GM23248 (cell line): ENCODE measurements at places on chromosomes 4 and X.

DNA sequence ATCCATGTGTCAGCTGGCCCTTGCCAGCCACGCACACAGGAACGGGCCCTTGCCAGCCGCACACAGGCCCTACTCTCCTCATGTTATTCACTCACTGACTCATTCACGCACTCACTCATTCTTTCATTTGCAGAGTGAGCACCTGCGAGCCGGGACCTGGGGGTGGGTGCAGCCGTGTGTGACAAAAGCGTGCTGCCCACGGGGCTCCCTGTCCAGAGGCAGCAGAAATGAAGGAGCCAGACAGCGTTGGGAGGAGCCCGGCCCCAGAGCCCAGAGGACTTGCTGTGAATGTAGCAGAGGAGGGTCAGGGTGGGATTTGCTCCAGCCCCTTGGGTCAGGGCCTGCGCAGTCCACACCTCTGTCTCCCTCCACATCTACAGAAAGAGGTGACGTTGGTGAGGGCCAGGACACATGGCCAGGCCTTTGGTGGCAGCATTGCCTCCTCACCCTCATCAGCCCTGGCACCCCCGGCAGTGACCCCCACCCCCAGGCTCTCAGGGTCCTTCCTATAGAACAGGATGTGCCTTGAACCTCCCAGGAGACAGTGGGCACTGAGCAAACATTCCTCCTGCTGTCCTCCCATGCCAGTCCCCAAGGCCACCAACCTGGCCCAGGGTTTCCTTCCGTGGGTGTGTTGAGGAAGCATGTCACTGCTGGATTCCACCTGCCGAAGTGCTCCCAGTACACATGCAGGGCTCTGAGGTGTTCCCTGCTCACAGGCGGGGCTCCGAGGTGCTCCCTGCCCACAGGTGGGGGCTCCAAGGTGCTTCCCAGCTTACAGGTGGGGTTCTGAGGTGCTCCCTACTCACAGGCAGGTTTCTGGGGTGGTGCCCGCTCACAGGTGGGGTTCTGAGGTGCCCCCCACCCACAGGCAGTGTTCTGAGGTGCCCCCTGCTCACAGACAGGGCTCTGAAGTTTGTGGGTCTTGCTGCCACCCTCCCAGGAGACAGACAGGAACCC lies 105.7 kb downstream of the HMX1 start:
- no peak for DNase-seq

DNA sequence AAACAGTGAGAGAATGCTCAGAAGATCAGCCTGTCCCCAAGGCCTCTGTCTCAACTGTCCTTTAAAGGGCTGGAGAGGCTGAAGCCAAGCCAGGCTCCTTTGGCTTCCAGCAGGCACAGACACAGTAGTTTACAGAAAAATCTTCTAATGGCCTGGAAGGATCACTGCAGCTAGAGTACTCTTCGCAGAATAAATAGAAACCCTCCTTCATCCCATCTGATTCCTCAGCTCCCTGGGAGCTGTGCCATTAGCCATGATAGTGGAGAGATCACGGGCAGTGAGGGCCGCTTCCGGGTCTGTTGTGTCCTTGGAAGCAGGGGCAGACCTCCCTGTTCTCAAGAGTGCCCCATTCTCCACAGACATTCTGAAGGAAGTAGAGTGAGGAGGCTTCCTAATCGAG lies 63.1 kb downstream of the CCNI start:
- DNase-seq = no peak

GRCh38 chr4:164779811-164780216 lies 25.9 kb downstream of the SMIM31 start:
- peak; percentile 80 for DNase-seq

DNA sequence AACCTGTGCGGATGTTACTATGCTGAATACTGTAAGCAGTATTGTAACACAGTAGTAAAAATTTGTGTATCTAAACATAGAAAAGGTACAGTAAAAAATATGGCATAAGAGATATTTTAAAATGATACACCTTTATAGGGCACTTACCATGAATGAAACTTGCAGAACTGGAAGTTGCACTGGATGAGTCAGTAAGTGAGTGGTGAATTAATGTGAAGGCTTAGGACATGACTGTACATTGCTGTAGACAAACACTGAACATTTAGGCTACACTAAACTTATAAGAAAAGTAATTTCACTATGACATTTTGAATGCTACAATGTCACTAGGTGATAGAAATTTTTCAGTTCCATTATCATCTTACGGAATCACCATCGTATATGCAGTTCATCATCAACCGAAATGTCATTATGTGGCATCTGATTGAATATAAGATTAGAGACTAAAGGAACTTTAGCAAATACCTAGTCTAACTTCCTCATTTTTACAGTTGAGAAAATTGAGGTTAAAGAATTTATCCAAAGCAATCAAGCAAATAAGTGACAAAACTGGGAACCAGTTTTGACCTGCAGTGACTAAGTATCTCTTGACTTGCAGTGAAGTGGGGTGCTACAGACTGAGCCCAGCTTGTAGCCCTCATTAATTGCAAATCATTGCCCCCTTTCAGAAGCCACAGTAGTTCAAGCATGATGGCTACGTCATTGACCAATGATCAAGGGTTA lies 55.3 kb downstream of the EGF start:
- peak; percentile 74 for DNase-seq

- no peak for DNase-seq
Observed at GRCh38 chr4:120293341-120293740, 226.7 kb upstream of the MAD2L1 start.

GRCh38 chrX:116232833-116233232 lies 62.3 kb downstream of the AGTR2 start:
- peak; percentile 83 for DNase-seq

GRCh38 chr4:140926672-140927071 lies 170.5 kb upstream of the TBC1D9 start:
- DNase-seq = peak; percentile 70

DNA sequence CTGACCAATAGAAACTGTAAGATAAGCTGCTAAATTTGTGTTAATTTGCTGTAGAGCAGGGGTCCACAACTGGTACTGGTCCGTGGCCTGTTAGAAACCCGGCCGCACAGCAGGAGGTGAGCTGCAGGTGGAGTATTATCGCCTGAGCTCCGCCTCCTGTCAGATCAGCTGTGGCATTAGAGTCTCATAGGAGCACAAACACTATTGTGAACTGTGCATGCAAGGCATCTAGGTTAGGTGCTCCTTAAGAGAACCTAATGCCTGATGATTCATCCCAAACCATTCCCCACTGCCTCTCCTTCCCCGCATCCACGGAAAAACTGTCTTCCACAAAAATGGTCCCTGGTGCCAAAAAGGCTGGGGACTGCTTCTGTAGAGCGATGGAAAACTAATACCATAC lies 19.7 kb downstream of the FBXW7 start:
- DNase-seq = peak; percentile 33

GRCh38 chr4:153513596-153513995 lies 47.4 kb downstream of the TMEM131L start:
- DNase-seq = peak; percentile 76

- DNase-seq = no peak
Observed at GRCh38 chr4:183038436-183038835, 60.6 kb upstream of the WWC2 start.

DNA sequence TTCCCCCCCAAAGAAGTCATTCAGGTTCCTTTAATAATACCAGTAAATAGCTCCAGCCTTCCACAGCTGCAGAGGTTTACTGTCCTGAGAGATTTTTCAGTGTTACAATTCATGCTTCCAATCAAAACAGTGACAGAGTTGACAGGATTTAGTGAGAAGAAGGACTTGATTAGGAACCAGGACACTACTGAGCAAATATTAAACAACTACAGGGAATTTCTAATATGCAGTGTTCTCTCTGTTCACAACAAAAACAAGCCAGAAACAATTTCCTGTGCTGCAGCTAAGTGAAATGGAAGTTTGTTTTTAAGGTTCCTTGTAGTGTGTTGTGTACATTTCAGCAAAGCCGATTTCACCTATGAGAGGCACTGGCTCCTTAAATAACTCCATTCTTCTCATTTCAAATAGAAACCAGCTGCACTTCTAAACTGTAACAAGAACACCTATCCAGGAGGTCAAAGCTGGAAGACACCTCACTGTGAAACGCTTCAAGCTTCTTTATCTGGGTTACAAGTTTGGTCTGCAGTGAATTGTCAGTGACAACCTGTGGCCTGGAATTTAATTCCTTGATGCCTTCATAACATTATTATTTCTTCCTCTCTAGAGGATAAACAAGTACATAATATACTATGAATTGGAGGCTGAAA lies 149.3 kb downstream of the RASL11B start:
- DNase-seq = no peak

- peak; percentile 50 for DNase-seq
Observed at GRCh38 chrX:41722816-41723618, 964 bp upstream of the GPR82 start.

- DNase-seq = peak; percentile 66
Observed at GRCh38 chr4:76601791-76602190, 166.8 kb downstream of the SHROOM3 start.

GRCh38 chrX:9611436-9612145 lies 146.7 kb downstream of the TBL1X start:
- DNase-seq = peak; percentile 5

GRCh38 chr4:25531272-25531671 lies 124.4 kb upstream of the SLC34A2 start:
- peak; percentile 8 for DNase-seq

GRCh38 chr4:3834663-3835521 lies 68.7 kb downstream of the ADRA2C start:
- no peak for DNase-seq

GRCh38 chr4:139282065-139282720 lies 2.2 kb upstream of the MGARP start:
- peak; percentile 55 for DNase-seq

- DNase-seq = no peak
Observed at GRCh38 chr4:26310264-26310663, 10.6 kb upstream of the RBPJ start.

- DNase-seq = no peak
Observed at GRCh38 chr4:96677499-96677898, 837.6 kb downstream of the PDHA2 start.

DNA sequence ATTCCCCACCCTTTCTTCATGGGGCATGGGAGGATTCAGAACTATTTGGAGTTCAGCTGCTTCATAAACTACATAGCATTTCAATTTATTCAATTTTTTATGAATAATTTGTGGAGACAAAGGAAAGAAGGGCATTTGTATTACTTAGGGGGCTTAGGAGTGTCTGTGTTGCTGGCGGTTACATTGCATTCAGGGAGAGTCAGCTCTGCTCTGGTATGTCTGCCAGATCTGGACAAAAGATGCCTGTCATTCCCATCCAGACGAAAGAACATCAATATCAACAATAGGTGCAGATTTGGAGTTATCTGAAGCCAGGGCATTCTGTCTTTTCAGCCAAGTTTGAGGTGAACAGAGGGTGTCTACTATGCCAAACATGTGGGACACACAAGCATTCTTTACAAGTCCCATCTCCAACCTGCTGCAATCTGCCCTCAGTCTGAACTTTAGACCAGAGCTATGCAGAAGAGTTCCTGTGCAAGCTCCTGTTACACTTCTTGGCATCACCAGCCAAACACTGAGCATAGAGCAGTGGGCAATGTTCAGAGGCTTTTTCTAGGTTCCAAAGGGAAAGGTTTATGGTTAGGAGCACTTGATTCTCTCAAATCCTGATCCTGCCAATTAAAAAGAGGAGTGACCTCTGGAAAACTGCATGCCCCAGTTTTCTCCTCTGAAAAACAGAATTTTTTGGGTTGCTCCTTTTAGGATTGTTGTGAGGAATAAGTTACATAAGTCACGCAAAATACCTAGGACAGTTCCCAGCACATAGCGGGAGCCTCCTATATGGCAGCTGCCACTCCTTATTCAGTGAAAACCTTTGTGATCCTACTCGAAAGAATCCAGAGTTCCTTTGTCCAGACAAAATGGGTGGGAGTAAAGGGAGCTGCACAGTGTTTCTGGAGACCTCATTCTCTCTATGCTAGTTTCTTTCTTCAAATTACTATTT lies 719.5 kb upstream of the SLIT2 start:
- no peak for DNase-seq

DNA sequence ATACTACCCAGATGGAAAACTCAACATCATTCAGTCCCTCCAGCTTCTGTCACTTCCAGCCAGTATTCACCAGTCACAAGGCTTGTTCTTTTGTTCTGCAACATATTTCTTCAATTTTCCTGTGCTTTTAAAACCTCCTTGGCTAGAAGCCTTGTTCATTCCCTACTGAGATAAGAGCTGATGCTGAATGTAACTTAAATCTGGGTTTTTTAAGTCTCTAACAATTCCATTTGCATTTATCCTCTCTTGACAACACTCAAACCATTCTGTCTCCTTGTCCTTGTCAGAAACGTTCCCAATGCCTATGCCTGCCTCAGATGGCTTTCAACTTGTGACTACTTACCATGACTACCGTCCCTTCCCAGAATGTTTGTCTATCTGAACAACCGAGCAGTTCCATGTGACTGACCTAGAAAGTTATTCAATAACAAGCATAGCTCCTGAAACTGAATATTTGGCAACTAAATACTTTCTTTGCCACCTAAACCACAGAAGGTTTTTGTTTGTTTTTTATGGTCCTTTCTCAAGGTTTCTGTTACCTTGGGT lies 682.9 kb upstream of the GALNTL6 start:
- DNase-seq = no peak

DNA sequence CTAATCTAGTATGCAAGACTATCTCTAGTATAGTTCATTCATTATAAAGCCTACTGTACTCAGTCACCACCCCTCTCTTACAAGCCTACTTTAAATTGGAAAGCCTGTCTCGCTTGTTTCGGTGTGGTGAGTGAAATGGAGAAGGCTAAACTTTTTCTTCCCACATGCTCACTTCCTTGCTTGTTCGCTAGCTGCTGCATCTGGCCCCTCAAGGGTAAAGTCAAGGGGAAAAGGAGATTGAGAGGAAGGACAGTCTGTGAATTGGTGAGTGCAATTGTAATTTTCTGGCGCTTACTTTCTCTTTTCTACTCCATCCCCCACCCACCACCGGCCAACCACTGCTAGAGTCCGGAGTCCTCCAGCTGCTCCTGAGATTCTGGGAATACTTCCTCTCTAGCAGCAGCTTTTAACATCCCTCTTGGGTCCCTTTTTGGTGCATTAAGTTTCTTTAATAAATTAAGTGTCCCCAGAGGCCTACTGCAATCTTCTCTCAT lies 12.1 kb upstream of the ARAP2 start:
- no peak for DNase-seq

DNA sequence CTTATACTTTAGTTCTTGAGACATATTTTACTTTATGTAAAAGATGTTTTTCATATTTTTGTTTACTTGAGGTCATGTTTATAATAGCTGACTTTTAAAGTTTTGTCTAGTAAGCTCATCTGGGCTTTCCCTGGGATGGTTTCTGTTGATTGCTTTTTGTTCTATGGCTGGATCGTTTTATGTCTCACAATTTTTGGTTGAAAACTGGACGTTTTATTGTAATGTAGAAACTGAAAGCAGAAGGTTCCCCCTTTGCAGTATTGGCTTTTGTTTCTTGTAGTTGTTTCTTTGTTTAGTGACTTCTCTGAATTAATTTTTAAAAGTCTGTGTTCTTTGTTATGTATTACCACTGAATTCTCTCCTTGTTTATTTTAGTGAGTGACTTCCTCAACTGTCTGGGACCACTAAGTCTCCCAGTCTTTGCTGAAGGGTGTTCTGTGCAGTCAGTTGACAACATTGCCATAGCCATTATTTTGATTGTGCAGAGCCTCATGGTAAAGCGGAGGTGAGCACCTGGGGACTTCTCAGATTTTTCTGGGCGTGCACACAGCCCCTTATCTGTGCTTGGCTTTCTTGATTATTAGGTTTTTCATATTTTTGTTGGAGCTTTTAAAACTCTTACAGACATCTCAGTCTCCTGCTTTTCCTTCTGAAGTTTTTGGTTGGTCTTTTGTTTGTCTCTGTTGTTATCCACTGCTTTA lies 31.0 kb downstream of the KDM6A start:
- DNase-seq = peak; percentile 3

GRCh38 chrX:74061879-74062278 lies 242.1 kb upstream of the ZCCHC13 start:
- no peak for DNase-seq
